NCI-H2081 treated with DMSO at 0.1 percent for 48 hours (cell line): ENCODE measurements at places on chromosomes 2 and 18.

DNA sequence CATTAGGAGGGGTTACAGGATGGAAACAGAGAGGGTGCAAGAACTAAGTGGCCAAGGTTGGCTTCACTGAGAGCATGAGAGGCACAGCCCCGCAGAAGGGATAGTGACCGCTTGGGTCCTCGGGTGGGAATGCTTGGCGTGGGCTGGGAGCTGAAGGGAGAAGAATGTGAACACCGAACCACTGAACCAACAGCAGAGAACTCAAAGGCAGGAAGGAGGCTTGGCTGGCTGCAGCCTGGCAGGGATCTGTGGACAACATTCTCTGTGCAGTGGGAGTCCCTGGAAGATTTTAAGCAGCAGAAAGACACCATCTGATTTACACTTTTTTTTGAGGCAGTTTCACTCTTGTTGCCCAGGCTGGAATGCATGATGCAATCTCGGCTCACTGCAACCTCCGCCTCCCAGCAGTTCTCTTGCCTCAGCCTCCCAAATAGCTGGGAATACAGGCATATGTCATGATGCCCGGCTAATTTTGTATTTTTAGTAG is 33.9 kb downstream of the SOWAHC start:
- no peak for DNase-seq

DNA sequence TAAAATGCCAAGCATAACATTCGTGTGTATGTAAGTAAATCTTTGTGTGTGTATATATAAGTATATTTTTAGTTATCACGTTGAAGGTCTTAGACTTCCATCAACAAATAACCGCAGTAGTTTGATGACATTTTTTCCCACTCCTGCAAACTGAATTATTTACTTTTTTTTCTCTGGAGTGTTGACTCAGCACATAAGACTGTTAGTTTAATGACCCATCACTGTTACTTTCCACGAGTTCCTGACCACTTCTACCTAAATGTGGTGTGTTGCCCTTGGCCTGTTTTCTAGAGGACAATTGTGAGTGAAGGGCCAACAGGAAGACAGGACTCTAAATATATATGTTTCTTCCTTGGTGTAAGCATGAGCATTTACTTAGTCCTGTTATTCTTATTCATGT is 71.3 kb upstream of the TXNDC2 start:
- DNase-seq, result no peak

GRCh38 chr2:99180755-99181623 is at the start of the genes MITD1 and MRPL30:
MITD1 (minus strand) TSS chr2:99181058; CDS start chr2:99180981, 77 bp downstream.
MRPL30 (plus strand) TSS chr2:99181184; CDS start chr2:99186204, 5,020 bp downstream.
- DNase-seq, result peak; percentile 80

DNA sequence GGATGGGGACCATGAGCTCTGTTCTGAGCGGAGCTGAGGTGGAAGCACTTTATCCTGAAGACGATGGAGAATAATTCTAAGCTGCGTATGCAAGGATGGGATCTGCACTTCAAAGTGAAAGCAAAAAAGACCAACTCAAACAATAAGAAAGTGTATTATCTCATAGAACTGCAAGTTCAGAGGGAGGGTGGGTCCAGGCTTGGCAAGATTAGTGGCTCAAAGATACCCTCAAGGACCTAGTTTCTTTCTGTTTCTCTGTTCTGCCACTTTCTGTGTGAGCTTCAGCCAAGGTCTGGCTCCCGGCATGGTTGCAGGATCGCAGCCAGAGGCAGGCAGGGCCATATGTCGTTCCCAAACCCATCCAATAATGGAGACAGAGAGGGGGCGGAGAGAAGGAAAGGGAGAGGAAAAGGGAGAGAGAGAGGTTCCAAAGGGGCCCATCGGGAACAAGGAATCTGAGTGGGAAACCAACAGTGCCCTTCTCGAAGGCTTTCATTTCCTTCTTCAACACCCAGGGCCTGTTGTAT is 169.2 kb upstream of the NCK2 start:
- no peak for DNase-seq

GRCh38 chr2:155846259-155846658 is 486.3 kb downstream of the NR4A2 start:
- no peak for DNase-seq

GRCh38 chr18:24201699-24202687 is 63.1 kb downstream of the CABYR start:
- no peak for DNase-seq

GRCh38 chr2:29074411-29074810 is at the start of gene PCARE:
PCARE (minus strand) TSS chr2:29074523; CDS start chr2:29074261, 262 bp downstream.
- DNase-seq, result no peak

DNA sequence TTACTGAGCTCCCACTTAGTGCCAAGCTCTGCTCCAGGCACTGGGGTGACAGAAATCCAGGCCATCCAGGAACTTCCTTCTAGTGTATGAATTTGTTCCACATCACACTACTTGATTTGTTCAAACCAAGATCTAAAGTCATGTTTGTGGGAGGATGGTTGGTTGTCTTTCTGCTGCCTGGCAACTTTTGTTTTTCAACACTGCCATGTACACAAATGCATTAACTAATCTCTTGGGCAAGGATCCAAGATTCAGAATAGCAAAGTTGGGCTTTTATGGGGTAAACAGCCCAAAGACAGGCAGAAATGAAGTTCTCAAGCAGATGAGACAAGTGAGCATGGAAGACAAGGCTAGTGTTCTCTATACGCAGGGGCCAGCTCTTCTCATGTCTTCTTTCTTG is 53.4 kb upstream of the PROKR1 start:
- no peak for DNase-seq

GRCh38 chr2:121519732-121520640 is 10.7 kb upstream of the RNU4ATAC start:
- DNase-seq, result no peak
